ENCODE measurements at places on chromosomes 2 and 18.

- DNase-seq, result no peak
Measured at GRCh38 chr2:236915186-236915585, 170.5 kb upstream of the COPS8 start.

- DNase-seq, result no peak
Measured at GRCh38 chr2:48938231-48938630, 182.7 kb upstream of the LHCGR start.

DNA sequence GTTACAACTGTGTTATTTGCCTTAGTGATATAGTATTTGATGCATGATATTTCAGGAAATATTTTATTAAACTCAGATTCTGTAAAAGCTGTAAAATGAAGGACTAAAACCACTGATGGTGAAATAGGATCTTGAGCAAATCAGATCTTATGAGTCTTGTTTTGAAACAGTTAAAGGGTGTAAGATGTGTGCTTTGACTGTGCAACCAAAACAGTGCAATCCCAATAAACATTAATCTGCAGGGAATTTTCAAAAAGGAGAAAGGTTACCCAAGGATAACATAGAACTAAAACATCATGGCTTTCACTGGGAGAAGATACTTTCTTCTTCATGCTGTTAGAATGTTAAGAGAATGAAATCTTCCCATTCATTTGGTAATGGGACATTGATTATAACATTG is 378.7 kb downstream of the PARD3B start:
- DNase-seq, result no peak

DNA sequence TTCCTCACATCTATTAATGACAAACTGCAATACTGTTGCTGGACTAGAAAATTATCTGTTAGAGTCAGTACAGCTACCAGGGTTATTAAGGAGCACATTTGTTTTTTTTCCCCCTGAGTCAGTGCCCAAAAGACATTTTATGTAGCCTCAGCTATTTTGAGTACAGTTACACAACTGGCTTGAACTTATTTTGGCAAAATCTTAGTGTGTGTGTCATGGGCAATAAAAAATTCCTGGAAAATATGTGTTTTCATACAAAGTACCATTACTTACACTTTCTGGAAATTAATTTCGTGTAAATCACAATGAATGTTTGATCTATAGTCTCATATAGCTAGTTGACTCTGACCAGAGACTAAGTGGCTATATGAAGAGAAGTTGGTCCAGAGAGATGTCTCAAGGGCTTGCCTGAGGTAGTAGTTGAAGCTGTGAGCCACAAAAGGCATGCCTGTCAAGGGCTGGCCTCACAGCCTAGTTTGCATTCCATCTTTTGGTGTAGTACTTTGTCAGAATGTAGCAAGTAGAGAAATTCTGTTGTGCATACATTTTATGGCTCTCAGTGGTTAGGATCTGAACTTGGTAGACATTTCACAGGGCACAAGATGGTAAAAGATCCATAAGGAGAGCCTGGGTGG is 283.4 kb downstream of the MTX2 start:
- DNase-seq, result no peak

- DNase-seq, result no peak
Measured at GRCh38 chr18:24734058-24734457, 273.6 kb downstream of the HRH4 start.

DNA sequence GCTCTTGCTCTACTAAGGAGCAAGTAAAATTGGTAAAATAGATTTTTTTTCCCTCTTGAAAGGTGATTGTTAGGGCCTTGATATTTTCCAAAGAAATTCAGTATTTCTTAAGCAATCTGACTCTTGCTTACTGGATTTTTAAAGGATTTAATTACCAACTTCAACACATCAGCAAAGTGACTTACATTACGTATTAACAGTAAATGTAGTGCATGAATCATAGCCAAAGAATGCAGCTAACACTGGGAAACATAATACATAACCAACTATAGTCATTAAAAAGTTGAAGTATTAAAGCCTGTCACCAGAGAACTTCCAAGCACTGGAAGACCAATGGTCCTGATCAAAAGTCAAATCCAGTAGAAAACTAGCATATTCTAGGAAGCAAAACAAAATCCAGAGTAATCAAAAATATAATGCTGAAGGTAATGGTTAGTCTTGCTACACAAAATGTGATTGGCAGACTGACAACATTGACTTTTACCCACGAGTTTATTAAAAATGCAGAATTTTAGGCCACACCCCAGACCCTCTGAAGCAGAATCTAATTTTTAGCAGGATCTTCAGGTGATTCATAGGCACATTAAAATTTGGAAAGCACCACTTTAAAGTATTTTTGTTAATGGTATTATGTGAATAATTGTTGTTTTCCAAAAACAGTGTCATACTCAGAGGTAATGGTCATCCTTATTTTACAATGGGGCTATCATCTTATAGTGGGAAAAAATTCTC is 31.8 kb upstream of the CAVIN2 start:
- DNase-seq, result no peak

DNA sequence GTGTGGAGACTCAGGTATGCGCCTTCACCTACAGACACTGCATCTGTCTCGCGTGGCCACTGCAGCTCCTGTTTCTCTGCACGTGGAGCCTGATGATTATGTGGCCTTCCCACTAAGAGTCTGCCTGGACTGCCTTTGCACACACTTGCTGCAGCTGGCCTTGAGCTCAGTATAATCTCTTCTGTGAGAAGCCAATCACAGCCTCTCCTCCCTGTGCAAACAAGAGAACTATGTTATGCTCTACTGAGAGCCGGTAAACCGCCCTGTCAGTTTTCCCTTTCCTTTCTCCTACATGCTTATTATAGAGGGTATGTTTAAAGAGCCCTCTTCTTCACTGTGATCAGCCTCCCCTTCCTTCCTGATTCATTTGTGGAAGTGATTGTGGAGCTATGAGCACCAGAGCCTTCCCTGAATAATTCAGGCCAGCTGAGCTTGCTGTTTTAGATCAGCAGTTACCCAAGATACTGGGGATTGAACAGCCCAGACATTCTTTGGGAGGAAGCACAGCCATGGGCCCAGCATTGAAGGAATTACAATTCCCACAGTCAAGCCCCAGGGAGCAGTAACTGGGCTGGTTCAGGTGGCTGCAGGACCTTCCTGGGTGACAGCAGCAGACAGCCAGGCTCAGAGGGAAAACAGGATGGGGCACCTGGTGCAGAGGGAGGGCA is 3.7 kb upstream of the TGFA start:
- DNase-seq, result no peak

- no peak for DNase-seq
Measured at GRCh38 chr18:12325726-12326245, 17.7 kb downstream of the TUBB6 start.
